ENCODE measurements at places on chromosomes 7 and 10. TPM values are rescaled to one million over a fixed set of nuclear protein-coding genes. Genes with fewer than 3 reads are reported as not detected.

DNA sequence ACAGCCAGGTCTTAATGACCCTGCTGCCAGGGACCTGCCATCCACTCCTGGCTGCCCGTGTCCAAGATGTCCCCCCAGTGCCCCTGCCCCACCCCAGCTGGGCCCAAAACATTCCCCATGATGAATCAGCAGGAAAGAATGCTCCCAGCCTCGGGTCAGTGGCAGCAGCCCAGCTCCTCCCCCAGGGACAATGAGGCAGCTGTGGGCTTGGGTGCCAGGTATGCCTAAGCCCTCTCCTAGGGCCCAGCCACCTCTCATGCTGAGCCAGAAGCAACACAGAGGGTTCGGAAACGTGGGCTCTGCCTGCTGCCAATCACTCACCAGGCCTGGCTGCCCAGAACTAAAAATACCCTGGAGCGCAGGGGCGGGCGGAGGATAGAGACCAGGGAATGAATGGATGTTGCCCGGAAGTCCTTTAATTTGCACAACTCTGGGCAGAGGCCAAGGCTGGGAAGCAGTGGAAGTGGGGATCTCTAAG lies 1.5 kb upstream of the LOXL4 start:
- H3K4me1 ChIP-seq = peaks cover 49% of the 10 kb centered on the region
- peak overlapping the region; percentile 59 for H3K27ac ChIP-seq
- no peaks in the 10 kb centered on the region for H3K36me3 ChIP-seq
- no peak overlapping the region for H3K4me3 ChIP-seq

Gene GPNMB
- 17.5 TPM for total RNA-seq

Gene ASZ1
- not detected for total RNA-seq

- H3K27me3 ChIP-seq = no peaks in the 10 kb centered on the region
- H3K4me1 ChIP-seq = peaks cover 22% of the 10 kb centered on the region
- H3K27ac ChIP-seq = no peak overlapping the region
Measured at GRCh38 chr7:150357270-150357669, 11.4 kb upstream of the REPIN1 start.

DNA sequence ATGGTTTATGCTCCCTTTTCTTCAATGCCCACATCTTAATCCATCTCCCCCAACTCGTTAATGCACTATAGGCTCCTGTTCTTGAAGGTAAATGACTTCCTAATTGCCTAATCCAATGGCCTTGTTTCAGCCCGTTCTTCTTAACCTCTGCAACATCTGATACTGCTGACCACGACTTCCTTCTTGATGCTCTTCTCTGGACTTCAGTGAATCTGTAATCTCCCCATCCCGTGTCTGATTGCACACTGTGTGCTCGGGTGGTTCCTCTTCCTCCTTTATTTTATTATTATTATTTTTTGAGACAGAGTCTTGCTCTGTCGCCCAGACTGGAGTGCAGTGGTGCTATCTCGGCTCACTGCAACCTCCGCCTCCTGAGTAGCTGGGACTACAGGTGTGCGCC lies 58.9 kb downstream of the HIPK2 start:
- H3K27me3 ChIP-seq = no peaks in the 10 kb centered on the region
- H3K4me3 ChIP-seq = no peak overlapping the region
- H3K36me3 ChIP-seq = no peaks in the 10 kb centered on the region
- no peak overlapping the region for H3K27ac ChIP-seq

- H3K27me3 ChIP-seq = peaks cover 47% of the 10 kb centered on the region
- H3K4me1 ChIP-seq = peaks cover 3% of the 10 kb centered on the region
- DNase-seq = no peak
- no peaks in the 10 kb centered on the region for H3K36me3 ChIP-seq
- no peak overlapping the region for H3K4me3 ChIP-seq
Measured at GRCh38 chr7:96997512-96998032, 7.8 kb upstream of the DLX6 start.

GRCh38 chr10:70198696-70199466 lies 28.6 kb upstream of the SAR1A start:
- no peak for DNase-seq
- no peak overlapping the region for H3K27ac ChIP-seq
- H3K4me3 ChIP-seq = no peak overlapping the region
- no peaks in the 10 kb centered on the region for H3K27me3 ChIP-seq
- no peaks in the 10 kb centered on the region for H3K4me1 ChIP-seq

DNA sequence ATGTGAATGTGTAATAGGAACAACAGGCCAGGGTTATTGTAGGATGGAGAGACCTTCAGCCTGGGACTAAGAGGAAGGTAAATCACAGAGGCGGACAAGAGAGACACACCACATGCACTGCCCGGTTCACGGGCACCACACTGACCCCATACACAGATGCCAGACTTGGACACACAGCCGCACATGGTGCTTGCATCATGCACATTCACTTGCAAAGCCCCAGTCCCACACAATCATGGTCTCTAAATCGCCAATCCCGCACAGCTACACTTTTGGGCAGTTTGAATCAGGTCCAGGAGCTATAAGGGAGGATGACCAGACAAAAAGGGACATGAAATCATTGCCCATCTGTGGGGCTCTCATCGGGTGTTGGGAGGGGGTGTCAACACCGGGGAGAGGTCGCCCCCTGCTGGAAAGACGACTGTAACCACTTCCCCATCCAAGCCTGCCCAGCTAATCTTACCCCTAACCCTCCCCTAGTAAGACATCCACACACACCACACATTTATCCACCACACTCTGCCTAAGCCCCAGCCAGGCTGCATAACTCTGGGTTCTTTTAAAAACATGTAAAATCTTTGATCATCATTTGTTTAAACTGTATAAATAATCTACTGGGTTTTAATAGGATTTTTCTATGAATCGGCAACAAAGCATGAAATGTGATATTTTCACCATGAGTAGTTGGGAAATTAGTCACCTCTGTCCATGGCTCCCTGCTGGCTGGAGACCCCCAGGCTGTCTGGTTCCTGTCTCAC lies 40.5 kb upstream of the SLF2 start:
- H3K4me1 ChIP-seq = no peaks in the 10 kb centered on the region
- H3K27ac ChIP-seq = no peak overlapping the region
- no peaks in the 10 kb centered on the region for H3K36me3 ChIP-seq

Gene KCNH2
- total RNA-seq = 3.6 TPM

- H3K27ac ChIP-seq = no peak overlapping the region
- no peak for DNase-seq
- no peak overlapping the region for H3K4me3 ChIP-seq
- no peaks in the 10 kb centered on the region for H3K36me3 ChIP-seq
- no peaks in the 10 kb centered on the region for H3K27me3 ChIP-seq
- peaks cover 9% of the 10 kb centered on the region for H3K4me1 ChIP-seq
Measured at GRCh38 chr10:119337223-119337622, 129.9 kb downstream of the GRK5 start.

DNA sequence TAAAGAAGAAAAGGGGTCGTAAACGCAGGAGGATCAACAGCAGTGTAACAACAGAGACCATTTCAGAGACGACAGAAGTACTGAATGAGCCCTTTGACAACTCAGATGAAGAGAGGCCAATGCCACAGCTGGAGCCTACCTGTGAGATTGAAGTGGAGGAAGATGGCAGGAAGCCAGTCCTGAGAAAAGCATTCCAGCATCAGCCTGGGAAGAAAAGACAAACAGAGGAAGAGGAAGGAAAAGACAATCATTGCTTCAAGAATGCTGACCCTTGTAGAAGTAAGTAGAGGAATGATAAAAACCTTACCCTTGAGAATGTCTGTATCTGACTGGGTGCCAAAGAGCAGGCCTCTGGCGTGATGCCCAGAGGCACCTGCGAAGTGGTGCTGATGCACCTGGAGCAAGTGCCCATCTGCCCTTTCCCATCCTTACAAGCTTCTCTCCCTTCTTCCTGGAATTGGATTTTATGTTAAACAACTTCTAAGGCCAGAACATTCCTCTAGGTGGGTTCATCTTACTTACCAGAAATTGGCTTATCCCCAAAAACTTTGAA lies 86.4 kb upstream of the SAMD8 start:
- DNase-seq = peak; percentile 64
- no peak overlapping the region for H3K27ac ChIP-seq
- no peaks in the 10 kb centered on the region for H3K36me3 ChIP-seq

DNA sequence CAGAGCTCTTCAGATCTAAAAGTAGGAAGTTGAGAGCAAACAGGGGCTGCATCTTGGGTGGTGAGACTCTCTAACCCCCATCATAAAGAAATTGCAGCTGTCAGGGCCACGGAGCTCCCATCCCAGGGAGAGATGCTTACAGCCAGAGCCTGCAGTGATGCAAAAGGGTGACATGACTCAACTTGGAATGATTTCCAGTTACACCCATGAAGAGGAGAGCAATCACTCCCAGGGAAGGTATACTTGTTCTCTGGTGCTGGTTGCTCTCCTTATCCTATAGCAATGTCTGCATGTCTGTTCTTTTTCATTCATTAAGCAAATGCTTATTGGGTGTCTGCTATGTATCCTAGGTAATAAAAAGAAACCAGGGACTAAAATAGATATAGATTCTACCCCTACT lies 228.0 kb downstream of the RAB11FIP2 start:
- no peaks in the 10 kb centered on the region for H3K4me1 ChIP-seq
- no peak overlapping the region for H3K4me3 ChIP-seq
- no peak for DNase-seq
- H3K27me3 ChIP-seq = no peaks in the 10 kb centered on the region
- no peak overlapping the region for H3K27ac ChIP-seq

DNA sequence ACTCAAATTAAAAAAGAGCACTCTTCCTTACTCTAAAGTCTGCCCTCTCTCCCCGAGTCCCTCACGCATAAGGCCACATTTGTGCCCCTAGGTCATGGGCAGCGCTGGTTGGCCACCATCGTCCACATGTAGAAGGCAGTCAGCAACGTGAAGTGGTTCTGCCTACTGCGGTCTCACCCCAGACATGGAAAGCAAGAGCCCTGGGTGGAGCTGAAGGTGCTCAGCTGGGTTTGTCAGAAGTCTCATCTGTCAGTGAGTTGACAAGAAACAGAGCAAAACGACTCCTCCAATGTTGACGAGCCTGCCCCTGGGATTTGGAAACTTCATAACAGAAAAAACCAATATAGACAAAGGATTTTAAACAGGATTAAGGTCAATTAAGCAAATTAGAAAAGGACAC lies 192.3 kb upstream of the PRSS58 start:
- no peak overlapping the region for H3K27ac ChIP-seq
- no peaks in the 10 kb centered on the region for H3K4me1 ChIP-seq
- H3K4me3 ChIP-seq = no peak overlapping the region
- no peak for DNase-seq
- no peaks in the 10 kb centered on the region for H3K36me3 ChIP-seq

GRCh38 chr10:129048513-129048912 lies 418.5 kb upstream of the MGMT start:
- H3K4me3 ChIP-seq = no peak overlapping the region
- DNase-seq = no peak
- H3K4me1 ChIP-seq = no peaks in the 10 kb centered on the region
- H3K27ac ChIP-seq = no peak overlapping the region

- H3K27me3 ChIP-seq = no peaks in the 10 kb centered on the region
- H3K27ac ChIP-seq = no peak overlapping the region
Measured at GRCh38 chr7:80804589-80804988, 114.3 kb downstream of the SEMA3C start.

Gene LIPK
- not detected for total RNA-seq

Gene ZNF680
- total RNA-seq = 14.8 TPM

- no peak overlapping the region for H3K4me3 ChIP-seq
- no peak overlapping the region for H3K27ac ChIP-seq
- no peaks in the 10 kb centered on the region for H3K27me3 ChIP-seq
- DNase-seq = no peak
- H3K4me1 ChIP-seq = no peaks in the 10 kb centered on the region
Measured at GRCh38 chr10:120584786-120585185, 127.8 kb downstream of the PLPP4 start.

GRCh38 chr10:23203369-23204325 lies 11.5 kb downstream of the PTF1A start:
- H3K4me1 ChIP-seq = peaks cover 45% of the 10 kb centered on the region
- no peak for DNase-seq
- H3K27ac ChIP-seq = no peak overlapping the region
- H3K27me3 ChIP-seq = no peaks in the 10 kb centered on the region
- no peak overlapping the region for H3K4me3 ChIP-seq
- H3K36me3 ChIP-seq = no peaks in the 10 kb centered on the region

Gene SAP25
- total RNA-seq = not detected

DNA sequence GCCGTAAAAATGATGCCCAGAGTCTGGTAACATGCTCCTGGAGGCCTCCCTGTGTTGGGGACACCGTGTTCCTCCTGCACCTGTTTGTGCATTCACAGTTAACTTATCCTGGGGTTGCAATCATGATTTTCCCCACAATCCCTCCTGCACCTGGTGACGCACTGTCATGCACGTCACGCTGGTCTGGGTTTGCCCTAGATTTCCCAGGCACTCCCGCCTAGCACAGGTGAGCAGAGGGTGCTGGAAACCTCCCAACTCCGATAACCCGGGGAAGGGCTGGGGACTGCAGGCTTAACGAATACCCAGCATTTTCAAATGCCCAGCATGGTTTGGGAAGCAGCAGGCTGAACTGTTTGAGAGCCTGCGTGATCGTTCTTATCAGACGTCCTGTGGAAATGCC lies 427.1 kb downstream of the TCERG1L start:
- H3K27ac ChIP-seq = no peak overlapping the region
- no peaks in the 10 kb centered on the region for H3K4me1 ChIP-seq
- no peak overlapping the region for H3K4me3 ChIP-seq
- no peaks in the 10 kb centered on the region for H3K27me3 ChIP-seq
- DNase-seq = no peak

Gene NKX6-2
- 2.1 TPM for total RNA-seq

Gene GNGT1
- not detected for total RNA-seq

GRCh38 chr7:41873741-41874140 lies 170.9 kb upstream of the INHBA start:
- no peaks in the 10 kb centered on the region for H3K4me1 ChIP-seq
- H3K36me3 ChIP-seq = no peaks in the 10 kb centered on the region
- H3K27ac ChIP-seq = no peak overlapping the region
- DNase-seq = no peak

GRCh38 chr10:110311357-110311949 lies 6.7 kb upstream of the SMNDC1 start:
- H3K27ac ChIP-seq = no peak overlapping the region
- no peaks in the 10 kb centered on the region for H3K36me3 ChIP-seq
- DNase-seq = peak; percentile 52
- no peaks in the 10 kb centered on the region for H3K27me3 ChIP-seq
- no peak overlapping the region for H3K4me3 ChIP-seq

- H3K27me3 ChIP-seq = no peaks in the 10 kb centered on the region
- H3K27ac ChIP-seq = no peak overlapping the region
- no peaks in the 10 kb centered on the region for H3K36me3 ChIP-seq
- H3K4me3 ChIP-seq = no peak overlapping the region
Measured at GRCh38 chr7:50436133-50436806, 13.9 kb downstream of the FIGNL1 start.

DNA sequence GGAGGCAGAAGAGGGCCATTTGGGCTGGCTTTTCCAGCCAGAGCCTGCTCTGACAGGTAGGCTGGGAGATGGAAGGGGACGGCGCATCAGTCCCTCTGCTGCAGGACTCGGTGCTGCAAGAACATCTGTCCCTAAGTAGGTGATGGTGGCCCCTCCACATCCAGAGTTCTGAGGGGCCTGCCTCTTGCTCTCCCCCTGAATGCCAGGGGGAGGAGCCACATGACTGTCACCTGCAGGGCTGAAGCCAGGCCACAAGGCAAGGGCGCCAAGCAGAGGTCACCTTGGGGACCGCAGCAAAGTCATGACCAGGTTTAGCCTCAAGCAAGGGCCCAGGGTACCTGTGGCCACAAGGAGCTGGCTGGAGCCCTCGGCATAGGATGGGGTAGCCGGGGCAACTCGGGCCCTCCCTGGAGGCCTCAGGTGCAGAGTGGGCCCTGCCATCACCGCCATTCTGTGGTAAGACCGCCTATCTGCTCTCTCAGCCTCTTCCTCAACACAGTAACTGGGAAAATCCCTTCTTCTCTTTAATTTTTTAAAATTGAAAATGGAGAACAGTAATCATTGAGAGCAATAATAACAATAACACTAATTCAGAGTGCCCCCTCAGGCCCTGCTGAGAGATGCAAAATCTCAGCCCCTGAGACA lies 99.3 kb downstream of the FAM53B start:
- H3K27ac ChIP-seq = no peak overlapping the region
- peaks cover 28% of the 10 kb centered on the region for H3K4me1 ChIP-seq
- DNase-seq = no peak
- H3K27me3 ChIP-seq = no peaks in the 10 kb centered on the region
- no peak overlapping the region for H3K4me3 ChIP-seq

Gene FAM13C
- 9.6 TPM for total RNA-seq

Gene INPP5F
- 7.8 TPM for total RNA-seq

Data from body of pancreas (tissue), 4 donors.